ENCODE measurements at places on chromosomes 2 and 18.

- peak; percentile 5 for DNase-seq
Measured at GRCh38 chr2:143397884-143398614, 268.8 kb downstream of the ARHGAP15 start.

DNA sequence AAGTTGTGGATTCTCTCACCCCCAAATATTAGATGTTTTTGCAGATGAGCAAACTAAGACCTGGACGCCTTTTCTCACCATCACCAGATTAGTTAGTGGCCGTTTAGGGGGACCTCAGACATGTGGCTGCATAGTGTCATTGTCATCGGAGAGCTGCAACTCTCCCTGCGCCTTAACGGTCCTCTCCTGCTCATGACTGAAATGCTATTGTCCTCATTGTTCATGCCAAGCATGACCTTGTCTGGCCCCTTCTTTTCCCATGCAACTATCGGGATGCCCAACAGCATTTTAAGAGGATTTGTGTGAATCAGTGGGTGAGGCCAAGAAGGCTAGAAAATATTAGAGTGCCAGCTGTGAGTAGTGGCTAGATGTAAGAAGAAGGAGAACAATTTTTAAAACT lies 174.2 kb downstream of the SOCS6 start:
- no peak for DNase-seq

DNA sequence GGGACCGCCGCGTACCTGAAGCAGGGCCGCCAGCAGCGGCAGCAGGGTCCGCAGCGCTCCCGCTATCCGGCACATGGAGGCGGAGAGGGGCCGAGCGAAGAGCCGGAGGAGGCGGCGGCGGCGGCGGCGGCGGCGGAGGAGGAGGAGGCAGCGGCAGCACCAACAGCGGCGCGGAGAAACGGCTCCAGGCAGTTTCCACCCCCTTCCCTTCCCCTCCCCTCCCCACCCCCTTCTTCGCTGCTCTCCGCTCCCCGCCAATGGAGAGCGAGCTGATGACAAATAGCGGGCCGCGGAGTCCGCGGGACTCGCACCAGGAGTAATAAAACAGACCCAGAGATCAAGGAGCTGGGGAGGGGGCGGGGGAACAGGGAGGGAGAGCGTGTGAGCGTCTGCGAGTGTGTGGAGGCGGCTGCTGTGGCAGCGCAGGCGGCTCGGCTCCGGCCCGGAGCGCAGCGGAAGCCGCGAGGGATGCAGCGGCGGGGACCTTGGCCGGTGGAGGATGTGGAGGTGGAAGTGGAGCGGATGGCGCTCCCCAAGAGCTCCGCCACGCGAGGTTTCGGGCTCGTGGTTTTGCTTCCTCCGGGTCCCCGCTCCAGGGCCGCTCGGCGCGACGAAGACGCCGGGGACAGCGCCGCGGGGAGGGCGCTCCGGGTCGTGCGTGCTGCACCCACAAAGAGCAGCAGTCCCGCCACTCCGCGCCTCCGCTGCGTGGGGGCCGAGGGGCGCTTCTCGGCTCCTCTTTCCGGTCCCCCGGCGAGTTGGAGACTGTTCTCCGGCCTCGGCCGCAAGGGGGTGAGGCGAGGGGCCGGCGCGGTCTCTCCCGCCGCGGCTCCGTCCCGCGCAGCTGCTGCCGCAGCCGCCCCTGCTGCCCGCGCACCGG lies at the start of gene CDH2:
Gene CDH2 (minus strand): TSS at position 183 of the 880 bp plus-strand sequence. CDS start 108 bp downstream, at position 75.
- DNase-seq = peak; percentile 46

- peak; percentile 74 for DNase-seq
Measured at GRCh38 chr2:204691911-204692510, 146.7 kb downstream of the PARD3B start.

DNA sequence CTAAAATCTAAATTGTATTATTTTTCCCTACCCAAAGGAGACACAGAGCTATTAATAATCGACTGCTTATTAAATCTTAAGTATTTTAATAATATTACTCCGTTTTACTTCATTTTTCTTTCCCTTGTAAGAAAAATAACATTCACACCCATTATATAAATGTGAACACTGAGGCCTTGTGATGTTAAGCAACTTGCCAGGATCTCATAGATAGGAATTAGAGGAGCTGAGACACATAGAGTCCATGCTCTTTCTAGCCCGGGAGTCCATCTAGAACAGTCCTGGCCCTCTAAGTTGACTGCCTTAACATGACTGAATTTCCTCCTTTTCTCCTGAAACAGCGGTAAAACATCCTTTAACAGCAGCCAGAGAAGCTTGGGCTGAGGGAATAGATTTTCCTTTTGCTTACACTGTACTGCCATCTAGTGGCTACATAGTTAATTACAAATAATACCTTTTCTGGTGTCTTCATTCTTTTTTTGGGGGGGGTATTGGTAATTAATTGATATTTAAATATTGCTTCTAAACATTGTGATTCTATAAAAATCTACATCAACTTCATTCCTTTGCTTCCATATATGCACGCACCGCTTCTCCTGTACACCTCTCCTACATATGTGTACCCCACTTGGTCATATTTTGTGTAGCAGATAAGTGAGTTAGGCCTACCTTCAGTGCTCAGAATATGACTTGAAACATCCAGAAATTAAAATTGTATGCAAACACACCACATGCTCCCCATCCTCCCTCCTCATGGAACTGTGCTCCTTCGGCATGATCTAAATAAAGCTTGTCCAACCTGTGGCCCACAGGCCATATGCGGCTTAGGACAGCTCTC lies 125.8 kb upstream of the HNMT start:
- peak; percentile 53 for DNase-seq

DNA sequence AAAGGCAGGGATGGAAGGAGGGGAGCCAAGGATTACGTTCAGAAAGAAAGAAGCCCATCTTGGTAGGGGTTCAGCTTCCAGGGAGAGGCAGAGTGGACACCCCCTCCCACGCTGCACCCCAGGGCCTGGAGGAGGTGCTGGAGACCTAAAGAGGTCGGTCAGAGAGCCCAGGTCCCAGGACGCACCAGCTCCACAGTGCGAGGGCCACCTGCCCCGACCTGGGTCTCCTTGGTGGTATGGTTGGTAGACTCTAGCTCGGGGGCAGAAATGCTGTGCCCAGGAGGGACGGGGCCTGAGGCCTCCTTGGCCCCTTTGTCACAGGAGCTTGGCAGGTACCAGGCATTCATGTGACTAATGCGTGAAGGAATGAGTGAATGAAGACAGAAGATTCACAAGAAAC lies 87.1 kb upstream of the RAB6C start:
- no peak for DNase-seq

- DNase-seq = no peak
Measured at GRCh38 chr2:147122944-147123343, 721.9 kb upstream of the ACVR2A start.

GRCh38 chr18:40066368-40066767 lies 1888.7 kb upstream of the PIK3C3 start:
- no peak for DNase-seq

- no peak for DNase-seq
Measured at GRCh38 chr2:201402651-201403562, 45.8 kb upstream of the FLACC1 start.

- no peak for DNase-seq
Measured at GRCh38 chr18:55048892-55049291, 89.6 kb upstream of the CCDC68 start.

DNA sequence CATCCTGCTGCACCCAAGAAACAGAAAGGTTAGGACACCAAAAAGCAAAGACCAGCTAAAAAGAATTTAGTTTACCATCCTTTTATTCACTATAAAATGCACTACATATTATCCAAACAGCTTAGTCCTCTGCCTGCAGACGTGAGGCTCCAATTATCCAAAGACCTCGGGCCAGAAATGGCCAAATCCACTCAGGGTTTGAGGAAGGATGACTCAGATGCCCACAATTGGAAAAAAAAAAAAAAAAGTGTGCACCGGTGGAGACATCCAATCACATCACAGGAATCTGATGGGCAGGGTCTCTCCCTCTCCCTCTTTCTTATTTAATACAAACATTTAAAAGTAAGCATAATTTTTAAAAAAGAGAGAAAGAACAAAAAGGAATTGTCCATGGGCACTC lies 65.7 kb downstream of the TRABD2A start:
- DNase-seq = no peak

GRCh38 chr2:214801068-214801467 lies 8.4 kb downstream of the BARD1 start:
- DNase-seq = no peak

- DNase-seq = no peak
Measured at GRCh38 chr2:38515155-38516074, 87.3 kb downstream of the HNRNPLL start.

GRCh38 chr18:10500038-10500437 lies 25.8 kb upstream of the NAPG start:
- DNase-seq = no peak

GRCh38 chr2:240604291-240604938 lies 17.9 kb downstream of the CAPN10 start:
- no peak for DNase-seq

DNA sequence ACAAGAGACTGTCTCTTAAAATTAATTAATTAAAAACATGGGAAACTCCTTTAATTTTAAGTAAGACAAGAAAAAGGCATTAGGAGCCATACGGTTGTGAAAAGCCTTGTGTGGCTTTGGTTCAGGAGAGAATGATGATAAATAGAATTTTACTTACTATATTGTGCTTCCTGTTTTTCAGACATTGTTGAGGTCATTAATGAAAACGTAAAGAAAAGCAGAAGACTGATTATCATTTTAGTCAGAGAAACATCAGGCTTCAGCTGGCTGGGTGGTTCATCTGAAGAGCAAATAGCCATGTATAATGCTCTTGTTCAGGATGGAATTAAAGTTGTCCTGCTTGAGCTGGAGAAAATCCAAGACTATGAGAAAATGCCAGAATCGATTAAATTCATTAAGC lies 10.7 kb upstream of the IL1RL2 start:
- DNase-seq = no peak

DNA sequence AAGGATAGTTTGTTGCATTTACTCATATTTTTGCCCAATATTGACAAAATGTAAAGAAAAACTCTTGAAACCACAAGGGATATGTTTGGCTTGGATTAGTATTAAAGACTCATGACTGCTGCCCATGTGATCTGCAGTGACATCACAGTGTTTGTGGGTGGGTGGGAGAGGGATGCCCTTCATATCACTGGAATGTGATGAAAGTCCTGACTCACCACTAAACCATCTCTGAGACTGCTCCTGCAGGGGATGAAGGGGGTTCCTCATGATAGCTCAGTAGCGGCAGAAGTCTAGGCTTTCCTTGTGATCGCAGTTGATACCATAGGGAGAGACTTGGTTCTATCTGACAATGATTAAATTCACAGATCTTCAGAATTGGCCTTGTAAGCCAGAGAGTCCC lies 451.2 kb downstream of the CNTNAP5 start:
- no peak for DNase-seq

DNA sequence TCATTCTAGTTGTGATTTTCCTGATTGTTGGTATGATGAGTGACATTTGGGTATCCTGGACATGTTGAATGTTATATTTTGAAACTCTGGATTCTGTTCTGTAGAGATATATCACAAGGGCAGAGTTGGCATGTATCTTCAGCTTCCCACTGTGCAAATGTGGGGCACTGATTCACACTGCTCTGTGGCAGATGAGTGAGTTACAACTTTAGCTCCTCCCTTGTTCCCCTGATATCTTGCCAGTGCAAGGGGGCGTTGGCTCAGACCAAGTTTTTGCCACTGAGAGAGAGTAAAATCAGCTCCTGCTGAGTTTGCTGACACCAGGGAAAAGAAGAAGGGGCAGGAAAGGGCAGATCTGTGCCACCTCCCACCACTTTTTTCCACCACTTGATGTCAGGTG lies 199.6 kb upstream of the MMADHC start:
- DNase-seq = no peak

- DNase-seq = no peak
Measured at GRCh38 chr2:11558214-11558886, 24.5 kb downstream of the GREB1 start.

DNA sequence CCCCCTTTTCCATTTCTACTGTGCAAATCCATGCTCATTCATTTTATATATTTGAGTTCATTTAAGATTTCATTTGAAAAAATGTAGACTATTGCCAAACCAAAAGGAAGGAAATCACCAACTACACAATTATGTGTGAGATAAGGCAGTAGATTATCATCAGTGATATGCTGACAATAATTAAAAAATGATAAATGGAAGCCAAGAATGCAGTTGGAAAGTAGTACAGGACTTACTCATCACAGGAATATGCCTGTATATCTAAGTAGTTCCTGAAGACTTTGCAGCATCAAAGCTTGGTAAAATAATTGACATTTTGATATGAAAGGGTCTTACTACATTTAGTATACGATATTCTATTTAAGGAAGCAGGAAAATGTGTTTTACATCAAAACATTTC lies 166.1 kb upstream of the OTX1 start:
- DNase-seq = no peak

DNA sequence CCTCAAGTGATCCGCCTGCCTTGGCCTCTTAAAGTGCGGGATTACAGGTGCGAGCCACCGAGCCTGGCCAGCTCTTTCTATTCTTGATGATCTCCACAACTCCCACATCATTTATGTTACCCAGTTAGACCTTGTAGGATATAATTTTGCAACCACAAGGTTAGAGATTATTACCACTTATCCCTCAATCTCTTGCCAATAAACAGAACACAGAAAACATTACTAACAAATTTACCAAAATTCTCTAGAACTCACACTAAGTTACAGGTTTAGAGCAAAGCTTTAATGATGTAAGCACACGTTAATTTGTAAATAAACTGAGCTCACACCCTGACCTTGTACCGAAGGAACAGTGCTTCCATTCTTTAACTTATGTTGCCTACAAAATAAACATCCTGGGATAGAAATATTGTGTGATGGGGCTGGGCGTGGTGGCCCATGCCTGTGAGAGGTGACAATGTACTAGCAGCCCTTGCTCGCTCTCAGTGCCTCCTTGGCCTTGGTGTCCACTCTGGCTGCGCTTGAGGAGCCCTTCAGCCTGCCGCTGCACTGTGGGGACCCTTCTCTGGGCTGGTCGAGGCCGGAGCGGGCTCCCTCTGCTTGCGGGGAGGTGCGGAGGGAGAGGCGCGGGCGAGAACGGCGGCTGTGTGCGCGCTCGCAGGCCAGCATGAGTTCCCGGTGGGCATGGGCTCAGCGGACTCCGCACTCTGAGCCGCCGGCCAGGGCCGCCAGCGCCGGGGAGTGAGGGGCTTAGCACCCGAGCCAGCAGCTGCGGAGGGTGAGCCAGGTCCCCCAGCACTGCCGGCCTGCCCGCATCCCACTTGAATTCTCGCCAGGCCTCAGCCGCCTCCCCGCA lies 42.1 kb upstream of the ITSN2 start:
- no peak for DNase-seq

DNA sequence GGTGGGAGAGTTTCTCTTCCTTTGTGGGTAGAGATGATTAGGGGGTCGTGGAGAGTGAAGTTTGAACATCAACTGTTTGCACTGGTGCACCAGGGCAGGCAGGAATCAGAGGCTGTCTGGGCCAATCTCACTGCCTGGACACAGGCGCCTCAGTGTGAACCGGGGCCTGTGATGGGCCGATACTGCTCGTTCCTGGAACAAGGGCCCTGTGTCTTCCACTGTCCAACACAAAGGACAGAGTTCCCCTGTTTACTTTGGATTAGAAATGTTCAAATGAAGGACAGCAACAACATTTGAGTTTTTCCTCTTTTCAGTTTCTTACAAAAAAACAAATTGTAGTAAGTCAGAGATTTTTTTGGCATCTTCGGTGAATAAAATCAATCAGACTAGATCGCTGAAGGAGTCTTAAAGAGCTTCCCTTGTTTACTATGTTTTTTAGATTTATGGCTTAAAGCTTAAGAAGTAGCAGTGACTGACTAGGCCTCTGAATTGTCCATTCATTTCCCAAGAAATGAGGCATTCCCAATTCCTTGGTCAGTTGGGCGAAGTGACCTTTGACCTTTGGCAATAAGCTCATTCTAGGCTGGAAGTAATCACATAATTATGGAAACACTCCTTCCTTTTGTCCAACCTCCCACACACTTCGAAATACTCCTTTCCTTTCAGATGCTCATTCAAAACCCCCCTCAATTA lies 11.6 kb upstream of the TGFA start:
- no peak for DNase-seq

GRCh38 chr18:63051928-63052327 lies 267.6 kb downstream of the BCL2 start:
- DNase-seq = no peak

All from SW 1271 (cell line).